ENCODE measurements at places on chromosomes 16 and 17.

DNA sequence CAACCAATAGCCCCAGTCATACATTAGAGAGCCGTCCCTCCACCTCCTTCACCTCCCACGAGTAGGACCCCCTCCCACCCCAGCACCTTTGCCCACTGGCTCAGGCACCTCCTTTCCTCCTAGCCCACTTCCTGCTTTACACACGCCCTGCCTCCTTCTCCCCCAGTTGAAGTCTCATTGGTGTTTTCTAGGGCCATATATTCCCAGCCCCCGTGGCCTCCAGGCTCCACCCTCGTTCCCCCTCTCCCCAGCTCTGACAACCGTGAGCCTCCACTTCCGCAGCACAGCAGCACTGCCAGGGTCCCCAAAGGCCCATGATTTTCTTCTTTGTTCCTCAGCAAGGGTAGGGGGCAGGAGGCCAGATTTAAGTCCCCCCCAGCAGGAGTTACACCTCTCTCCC lies 340.3 kb upstream of the TNRC6C start:
- DNase-seq, result no peak

DNA sequence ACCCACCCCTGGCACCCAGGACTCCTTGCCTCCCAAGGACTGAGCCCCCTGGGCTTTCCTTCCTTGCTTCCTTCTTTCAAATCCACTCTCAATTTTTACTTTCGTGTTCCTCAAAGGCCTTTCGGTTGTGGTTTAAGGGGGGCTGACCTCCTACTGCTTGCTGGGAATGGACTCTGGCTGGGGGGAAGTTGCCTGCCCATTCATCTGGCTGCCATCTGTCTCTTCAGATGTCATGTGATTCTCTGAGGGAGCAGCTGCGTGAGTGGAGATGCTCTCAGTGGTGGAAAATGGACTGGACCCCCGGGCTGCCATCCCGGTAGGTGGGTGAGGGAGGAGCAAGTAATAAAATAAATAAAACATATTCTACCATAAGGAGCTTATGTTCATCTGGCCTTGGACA lies 93.8 kb upstream of the RPRML start:
- no peak for DNase-seq

DNA sequence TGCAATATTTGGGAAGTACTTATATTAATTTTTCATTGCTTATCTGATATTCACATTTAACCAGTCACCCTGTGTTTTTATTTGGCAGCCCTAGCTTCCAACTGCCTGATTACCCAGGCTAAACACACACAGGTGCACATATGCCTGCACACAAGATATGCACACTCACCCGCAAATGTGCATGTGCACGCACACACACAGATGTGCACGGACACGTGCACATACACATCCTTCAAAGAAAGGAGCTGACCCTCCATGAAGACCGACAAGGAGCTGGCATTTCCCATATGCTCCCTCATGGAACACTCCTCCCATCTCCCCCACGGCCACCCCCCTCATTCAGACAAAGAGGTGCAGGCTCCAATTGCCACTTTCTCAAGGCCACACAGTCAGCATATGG lies 242.2 kb downstream of the ENGASE start:
- no peak for DNase-seq

DNA sequence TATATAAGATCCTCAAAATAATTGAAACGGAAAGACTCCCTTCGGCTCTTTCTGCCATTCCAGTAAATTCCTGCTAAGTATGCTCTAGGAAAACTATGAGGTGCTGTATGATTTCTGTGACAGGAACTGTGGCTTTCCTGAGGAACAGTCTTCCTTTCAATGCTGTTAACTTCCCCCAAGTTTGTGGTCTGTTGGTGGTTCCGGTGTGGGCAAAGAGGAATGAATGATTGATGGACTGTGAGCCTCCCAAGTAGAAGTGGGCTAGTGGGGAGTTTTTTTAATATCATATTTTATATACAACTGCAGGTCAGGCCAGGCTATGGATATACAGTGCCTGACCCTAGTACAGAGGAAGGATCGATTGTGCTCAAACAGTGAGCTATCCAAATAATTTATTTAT lies 560.7 kb upstream of the RBFOX1 start:
- DNase-seq, result no peak

DNA sequence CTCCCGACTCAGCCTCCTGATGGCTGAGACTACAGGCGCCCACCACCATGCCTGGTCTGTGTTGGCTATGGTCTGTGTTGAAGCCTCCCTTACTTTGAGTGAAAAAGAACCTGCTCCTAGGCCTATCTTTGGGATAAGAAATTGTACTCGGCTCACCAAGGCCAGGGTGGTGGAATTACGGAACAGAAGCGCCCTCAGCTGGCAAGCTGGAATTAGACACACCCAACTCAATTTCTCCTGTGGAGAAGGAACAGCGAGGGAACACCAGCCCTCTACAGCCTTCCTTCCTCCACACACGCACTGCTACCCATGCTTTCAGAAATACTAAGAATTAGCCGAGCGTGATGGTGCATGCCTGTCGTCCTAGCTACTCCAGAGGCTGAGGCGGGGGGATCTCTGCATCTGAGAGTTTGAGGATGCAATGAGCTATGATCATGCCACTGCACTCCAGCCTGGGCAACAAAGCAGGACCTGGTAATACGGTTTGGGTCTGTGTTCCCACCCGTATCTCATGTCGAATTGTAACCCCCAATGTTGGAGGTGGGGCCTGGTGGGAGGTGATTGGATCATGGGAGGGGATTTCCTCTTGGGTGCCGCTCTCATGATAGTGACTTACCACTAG lies 40.1 kb upstream of the RBBP6 start:
- DNase-seq, result peak; percentile 64

- DNase-seq, result no peak
Measured at GRCh38 chr16:47476654-47477345, 15.7 kb downstream of the PHKB start.

DNA sequence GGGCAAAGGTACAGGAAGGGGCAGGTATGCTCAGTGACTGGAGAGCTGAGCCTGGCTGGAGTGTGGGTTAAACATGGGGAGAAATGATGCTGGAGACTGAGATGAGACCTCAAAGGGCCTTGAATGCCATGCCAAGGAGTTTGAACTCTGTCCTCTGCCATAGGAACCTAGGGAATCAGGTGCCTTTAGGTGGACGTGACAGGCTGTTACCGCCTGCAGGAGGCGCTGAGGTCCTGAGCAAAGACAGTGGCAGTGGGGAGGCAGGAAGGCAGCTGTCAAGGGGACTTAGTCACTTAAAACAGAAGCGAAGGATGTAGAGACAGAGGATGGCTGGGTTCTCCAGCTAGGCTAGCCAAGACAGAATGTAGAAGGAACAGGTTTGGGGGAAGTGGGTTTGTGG lies 9.1 kb downstream of the PSMB3 start:
- no peak for DNase-seq

- no peak for DNase-seq
Measured at GRCh38 chr16:81612351-81613163, 166.5 kb upstream of the PLCG2 start.

- DNase-seq, result no peak
Measured at GRCh38 chr16:1637526-1637925, 25.4 kb downstream of the CRAMP1 start.

DNA sequence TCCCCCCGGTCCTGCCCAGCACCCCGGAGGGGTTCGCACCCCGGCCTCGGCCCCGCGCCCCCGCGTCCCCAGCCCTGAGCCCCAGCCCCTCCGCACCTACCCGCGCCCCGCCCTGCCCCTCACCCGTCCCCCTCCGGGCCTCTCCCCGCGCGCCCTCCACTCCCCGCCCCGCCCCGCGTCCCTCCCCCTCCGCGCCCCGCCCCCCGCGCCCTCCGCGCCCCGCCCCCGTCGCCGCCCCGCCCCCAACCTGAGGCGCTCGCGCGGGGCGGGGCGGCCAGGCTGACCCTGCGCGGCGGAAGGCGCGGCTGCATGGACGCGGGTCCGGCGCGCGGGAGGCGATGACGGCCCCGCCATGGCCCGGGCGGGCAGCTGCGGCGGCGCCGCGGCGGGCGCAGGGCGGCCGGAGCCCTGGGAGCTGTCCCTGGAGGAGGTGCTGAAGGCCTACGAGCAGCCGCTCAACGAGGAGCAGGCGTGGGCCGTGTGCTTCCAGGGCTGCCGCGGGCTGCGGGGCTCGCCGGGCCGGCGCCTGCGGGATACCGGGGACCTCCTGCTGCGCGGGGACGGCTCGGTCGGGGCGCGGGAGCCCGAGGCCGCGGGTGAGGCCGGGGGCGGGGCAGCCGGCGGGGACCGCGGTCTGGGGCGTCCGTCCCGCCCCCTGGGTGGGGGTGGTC lies at the start of gene SPIRE2:
SPIRE2 (plus strand) TSS at position 277 of the 671 bp plus-strand sequence; CDS start at position 353, 76 bp downstream.
- DNase-seq, result peak; percentile 47

- DNase-seq, result no peak
Measured at GRCh38 chr17:83128306-83129240, 49.2 kb downstream of the METRNL start.

- no peak for DNase-seq
Measured at GRCh38 chr16:56479469-56479868, 28.1 kb downstream of the OGFOD1 start.

GRCh38 chr17:17621254-17621653 lies 29.7 kb upstream of the PEMT start:
- no peak for DNase-seq

DNA sequence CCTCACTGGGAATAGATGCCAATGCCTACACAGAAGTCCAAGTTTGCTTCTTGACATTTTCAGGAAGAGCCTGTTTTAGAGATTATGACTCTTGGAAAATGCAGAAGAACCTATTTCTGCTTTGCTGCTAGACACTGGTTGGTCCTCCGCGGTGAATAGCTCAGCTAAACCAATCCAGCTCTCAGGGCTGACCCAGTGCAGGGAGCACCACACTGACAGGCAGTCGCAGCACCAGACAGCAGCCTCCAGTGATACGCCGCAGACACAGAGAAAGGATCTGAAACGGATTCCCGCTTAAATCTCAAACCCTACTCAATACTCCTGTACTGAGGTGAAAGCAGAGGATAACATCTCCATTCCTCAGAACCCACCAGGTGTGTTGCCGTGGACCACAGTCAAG lies 183.4 kb downstream of the ENGASE start:
- DNase-seq, result no peak

- DNase-seq, result no peak
Measured at GRCh38 chr17:13490427-13490826, 111.3 kb downstream of the HS3ST3A1 start.

DNA sequence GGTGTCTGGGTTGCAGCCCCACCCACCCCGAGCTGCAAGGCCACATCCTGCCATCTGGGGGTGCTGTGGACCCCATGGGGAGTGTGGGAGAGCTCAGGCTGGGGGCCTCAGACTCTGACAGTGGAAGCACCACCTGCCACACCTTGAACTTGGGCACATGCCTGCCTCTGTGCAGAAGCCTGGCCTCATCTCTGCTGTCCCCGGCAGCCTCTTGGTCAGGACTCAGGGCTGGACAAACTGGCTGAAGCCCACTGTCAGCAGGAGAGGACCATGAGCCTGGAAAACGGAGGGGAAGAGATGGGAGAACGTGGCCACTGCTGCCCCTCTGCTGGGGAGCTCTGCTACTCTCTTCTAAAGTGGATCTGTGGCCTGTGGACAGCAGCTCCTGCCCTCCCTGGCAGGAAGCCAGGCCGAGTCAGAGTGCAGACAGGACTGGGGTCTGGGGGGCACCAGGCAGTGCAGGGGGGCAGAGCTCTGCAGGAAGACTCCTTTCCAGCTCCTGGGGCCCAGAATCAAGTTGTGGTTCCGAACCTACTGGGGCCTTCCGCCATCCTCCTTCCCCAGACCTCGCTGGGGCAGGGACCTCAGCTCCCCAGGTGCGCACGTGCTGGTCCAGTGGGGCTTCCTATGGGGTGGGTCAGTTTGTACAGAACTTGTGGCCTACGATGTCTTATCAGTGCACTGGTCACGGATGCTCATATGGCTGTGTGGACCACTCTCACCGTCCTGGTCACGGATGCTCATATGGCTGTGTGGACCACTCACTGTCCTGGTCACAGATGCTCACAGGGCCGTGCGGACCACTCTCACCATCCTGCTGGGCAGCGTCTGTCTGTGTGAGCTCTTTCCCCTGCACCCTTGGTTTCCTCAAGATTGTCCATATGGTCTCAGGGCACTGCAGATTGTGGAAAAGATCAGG lies 207.7 kb downstream of the LAT start:
- DNase-seq, result no peak

- no peak for DNase-seq
Measured at GRCh38 chr17:68310152-68310551, 18.9 kb downstream of the ARSG start.

GRCh38 chr17:28370035-28370743 lies at the start of gene VTN:
Gene VTN (minus strand): TSS chr17:28370307. CDS start chr17:28370203, 104 bp downstream.
- DNase-seq, result no peak

DNA sequence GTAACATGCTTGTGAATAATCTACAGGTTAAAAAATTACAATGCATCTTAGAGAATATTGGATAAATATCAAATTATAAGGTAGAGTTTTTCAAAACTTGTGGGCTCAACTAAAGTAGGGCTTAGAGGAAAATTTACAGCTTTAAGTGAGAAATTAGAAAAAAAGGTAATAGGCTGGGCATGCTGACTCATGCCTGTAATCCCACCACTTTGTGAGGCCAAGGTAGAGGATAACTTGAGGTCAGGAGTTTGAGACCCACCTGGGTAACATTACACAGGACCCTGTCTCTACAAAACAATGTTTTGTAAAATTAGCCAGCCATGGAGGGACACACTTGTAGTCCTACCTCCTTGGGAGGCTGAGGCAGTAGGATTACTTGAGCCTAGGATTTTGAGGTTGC lies 4.5 kb downstream of the ATF7IP2 start:
- DNase-seq, result no peak

- no peak for DNase-seq
Measured at GRCh38 chr16:55497558-55497957, 11.3 kb upstream of the LPCAT2 start.

DNA sequence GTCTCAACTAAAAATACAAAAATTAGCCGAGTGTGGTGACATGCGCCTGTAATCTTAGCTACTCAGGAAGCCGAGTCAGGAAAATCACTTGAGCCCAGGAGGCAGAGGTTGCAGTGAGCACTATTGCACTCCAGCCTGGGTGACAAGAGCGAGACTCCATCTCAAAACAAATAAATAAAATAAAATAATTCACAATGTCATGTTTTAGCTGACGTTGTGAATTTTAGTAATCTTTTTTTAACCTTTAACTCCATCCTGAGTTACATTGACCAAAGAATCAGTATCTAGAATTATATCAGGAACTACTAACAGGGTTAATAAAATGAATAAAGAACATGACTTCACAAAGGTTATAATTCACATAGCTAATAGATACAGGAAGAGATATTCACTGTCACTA lies 5.9 kb downstream of the RBL2 start:
- no peak for DNase-seq

DNA sequence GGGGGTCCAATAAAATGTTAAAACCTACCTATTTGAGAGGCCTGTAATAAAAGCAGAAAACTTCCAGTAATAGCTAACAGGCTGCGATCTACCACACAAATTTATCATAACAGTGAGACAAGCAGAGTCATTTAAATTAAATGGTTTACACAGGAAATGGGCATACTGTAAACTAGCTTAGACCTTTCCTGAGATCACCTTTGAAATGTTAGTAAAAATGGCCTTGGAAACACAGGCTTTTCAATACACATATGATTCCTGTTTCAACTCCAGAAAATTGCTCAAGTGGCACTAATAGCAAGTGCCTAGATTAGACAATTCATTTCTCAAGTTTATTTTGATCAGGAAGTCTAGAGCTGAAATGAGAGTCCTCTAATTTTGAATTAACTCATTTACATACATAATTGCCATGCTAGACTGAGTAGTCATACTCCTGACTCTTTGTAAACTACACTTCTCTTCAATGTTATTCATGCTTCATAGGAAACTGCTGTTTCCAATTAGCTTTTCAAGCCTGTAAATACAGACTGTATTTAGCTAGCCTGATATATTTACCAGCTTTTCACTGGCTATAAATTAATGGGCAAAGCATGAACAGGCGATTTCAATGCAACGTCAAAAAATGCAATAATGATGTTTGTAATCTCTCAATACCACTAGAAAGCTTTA lies 43.3 kb downstream of the PARN start:
- DNase-seq, result no peak
